Trophoblast cell (in vitro differentiated cells and primary cell): ENCODE measurements at places on chromosomes 5 and 9.

DNA sequence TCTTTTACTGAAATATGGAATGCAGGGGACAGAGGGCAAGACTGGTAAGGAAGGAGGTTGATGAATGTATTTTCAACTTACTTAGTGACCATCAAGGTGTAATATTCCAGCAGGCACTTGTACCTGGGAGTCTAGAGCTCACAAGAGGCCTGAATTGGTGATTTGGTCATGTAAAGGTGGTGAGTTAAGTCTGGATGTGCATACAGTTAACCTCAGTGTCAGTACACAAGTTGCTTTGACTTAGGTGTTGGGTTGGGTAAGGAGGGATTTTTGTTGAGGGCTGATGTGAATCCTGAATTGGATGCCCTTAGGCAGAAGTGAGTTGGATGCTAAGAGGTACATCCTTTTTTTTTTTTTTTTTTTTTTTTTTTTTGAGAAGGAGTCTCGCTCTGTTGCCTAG is 7.4 kb downstream of the SREK1 start:
- H3K36me3 ChIP-seq = no peaks in the 10 kb centered on the region
- H3K27me3 ChIP-seq = no peaks in the 10 kb centered on the region

GRCh38 chr5:168941901-168942300 is 359.0 kb downstream of the SLIT3 start:
- H3K4me3 ChIP-seq = no peak overlapping the region
- H3K4me1 ChIP-seq = no peaks in the 10 kb centered on the region
- no peak for DNase-seq
- peaks cover 4% of the 10 kb centered on the region for H3K36me3 ChIP-seq

- no peaks in the 10 kb centered on the region for H3K27me3 ChIP-seq
- H3K4me3 ChIP-seq = no peak overlapping the region
- H3K27ac ChIP-seq = no peak overlapping the region
- H3K36me3 ChIP-seq = no peaks in the 10 kb centered on the region
- H3K4me1 ChIP-seq = no peaks in the 10 kb centered on the region
Measured at GRCh38 chr5:96146675-96147074, 185.0 kb upstream of the ELL2 start.

DNA sequence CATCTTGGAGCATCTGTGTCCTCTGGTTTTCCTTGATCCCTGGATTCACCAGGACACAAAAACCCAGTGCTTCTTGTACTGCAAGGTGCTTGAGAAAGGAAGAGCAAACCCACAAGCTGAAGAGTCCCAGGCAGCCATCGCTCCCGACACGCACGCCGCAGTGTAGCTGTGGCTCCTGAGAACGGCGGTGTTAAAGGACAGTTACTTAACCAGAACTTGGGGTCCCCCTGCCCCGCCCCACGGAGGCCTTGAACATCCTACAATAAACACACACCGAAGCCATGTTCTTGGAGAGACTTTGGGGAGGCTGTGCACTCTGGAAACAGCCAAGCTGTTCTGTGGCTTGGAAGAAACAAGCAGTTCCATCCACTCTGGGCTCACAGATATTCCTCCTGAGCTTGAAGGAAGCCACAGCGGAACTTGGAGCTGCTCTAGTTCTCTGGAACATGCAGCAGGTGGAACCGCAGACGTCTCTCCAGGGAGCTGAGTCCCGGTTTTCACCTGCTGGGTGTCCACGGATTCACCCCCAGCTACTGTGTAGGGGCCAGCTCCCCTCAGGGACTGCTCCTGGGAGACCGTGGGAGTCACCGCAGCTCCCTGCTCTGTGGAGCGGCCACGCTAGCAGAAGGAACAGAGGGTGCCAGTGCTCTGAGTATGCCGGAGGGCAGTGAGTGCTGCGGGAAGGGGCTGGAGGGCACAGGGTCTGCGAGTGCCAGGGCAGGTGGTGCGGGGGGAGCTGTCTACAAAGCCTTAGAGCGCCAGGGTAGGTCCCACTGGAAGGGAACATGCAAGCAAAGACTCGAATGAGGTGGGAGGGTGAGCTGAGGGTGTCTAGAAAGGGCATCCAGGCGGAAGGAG is 107.3 kb downstream of the ADAMTS2 start:
- DNase-seq = no peak
- H3K27ac ChIP-seq = no peak overlapping the region
- H3K36me3 ChIP-seq = peaks cover 5% of the 10 kb centered on the region
- H3K27me3 ChIP-seq = no peaks in the 10 kb centered on the region

DNA sequence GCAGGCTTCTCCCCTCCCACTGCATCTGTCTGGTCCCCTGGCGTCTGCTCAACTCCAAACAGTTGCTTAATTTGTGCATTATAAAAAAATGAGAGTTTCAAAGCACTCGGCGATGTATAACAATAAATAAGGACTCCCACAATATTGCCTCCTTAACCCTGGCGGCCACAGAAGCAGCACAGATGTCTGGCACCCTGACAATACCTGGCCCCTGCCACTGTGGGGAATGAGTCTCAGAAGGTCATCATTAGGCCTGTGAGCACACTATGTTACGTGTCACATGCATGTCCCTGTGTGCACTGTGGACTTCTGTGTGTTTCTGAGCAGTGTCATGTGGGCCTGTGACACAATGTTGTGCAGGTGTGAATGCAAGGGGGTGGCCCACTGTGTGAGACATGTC is 236.5 kb downstream of the PBX3 start:
- no peak overlapping the region for H3K27ac ChIP-seq
- no peaks in the 10 kb centered on the region for H3K27me3 ChIP-seq
- DNase-seq = no peak
- no peaks in the 10 kb centered on the region for H3K36me3 ChIP-seq
- H3K4me1 ChIP-seq = no peaks in the 10 kb centered on the region

GRCh38 chr9:72415163-72415562 is 50.2 kb upstream of the ZFAND5 start:
- no peaks in the 10 kb centered on the region for H3K36me3 ChIP-seq
- DNase-seq = no peak
- H3K27ac ChIP-seq = no peak overlapping the region
- no peaks in the 10 kb centered on the region for H3K4me1 ChIP-seq
- no peak overlapping the region for H3K4me3 ChIP-seq
- H3K27me3 ChIP-seq = no peaks in the 10 kb centered on the region

DNA sequence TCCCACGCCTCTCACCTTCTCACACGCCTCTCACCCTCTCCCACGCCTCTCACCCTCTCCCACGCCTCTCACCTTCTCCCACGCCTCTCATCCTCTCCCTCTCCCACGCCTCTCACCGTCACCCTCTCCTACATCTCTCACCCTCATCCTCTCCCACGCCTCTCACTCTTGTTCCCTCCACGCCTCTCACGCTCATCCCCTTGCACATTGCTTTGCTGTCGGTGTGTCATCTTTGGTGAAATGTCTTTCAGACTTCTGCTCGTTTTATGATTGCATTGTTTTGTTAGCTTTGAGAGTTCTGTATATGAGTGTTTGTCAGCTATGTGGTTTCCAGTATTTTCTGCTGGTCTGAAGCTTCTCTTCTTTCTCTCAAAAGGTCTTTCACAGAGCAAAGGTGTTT is 102.7 kb downstream of the EHMT1 start:
- no peak overlapping the region for H3K27ac ChIP-seq
- H3K4me3 ChIP-seq = no peak overlapping the region
- peaks cover 6% of the 10 kb centered on the region for H3K4me1 ChIP-seq

DNA sequence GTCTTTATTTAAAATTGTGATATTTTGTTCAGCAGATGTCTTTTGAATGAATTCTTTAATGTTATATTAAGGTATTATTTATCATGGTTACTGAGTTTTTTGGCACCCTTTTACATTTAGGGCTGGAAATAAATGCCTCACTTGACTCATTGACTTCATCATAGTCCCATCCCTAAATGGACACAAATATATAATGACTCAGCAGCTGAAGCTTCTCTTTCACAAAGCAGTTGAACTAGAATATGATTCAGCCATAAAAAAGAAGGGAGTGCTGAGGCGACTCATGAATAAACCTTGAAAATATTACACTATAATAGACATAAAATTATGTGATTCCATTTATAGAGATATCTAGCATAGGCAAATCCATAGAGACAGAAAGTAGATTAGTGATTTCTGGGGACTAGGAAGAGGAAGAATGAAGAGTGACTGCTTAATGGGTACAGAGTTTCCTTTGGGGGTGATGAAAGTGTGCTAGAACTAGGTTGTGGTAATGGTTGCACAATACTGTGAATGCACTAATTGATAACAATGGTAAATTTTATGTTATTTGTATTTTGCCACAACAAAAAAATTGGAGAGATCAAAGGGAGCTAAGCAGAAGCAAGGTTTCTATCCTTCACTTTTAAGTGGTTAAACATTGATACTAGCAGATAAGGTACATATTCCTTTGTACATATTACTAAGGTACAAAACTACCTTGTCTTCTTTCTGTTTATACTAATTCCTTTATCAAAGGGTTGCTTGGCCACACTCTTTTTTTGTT is 449.6 kb downstream of the NTRK2 start:
- DNase-seq = no peak
- H3K27me3 ChIP-seq = no peaks in the 10 kb centered on the region
- H3K4me1 ChIP-seq = no peaks in the 10 kb centered on the region
- no peaks in the 10 kb centered on the region for H3K36me3 ChIP-seq

GRCh38 chr9:3662671-3663070 is 136.9 kb upstream of the RFX3 start:
- H3K27me3 ChIP-seq = no peaks in the 10 kb centered on the region
- H3K27ac ChIP-seq = no peak overlapping the region
- H3K4me3 ChIP-seq = no peak overlapping the region
- H3K36me3 ChIP-seq = no peaks in the 10 kb centered on the region
- no peaks in the 10 kb centered on the region for H3K4me1 ChIP-seq

DNA sequence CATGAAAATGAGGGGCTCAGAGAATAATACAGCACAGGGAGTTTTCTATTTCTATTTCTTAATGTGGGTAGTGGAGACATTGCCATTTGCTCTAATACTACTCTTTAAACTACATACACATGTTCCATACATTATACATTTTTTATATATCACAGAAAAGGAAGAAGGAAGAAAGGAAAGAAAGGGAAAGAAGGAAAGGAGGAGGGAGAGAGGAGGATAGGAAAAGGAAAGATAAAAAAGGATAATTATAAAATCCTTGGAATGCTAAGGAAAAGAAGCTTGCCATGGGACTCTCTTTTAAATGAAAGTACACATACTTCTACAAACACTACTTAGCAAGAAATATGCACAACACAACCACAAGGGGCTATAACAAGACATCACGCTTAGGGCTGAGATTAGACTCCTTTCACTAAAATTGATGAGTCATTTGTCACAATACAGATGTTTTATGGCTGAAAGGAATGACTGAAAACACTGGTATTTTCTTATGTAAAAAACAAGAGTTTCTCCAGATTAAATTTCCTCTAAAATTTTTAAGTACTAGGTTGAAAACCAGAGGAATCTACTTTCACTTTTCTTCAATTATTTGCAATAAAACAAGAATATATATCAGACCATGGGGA is 219.8 kb downstream of the ARL15 start:
- no peaks in the 10 kb centered on the region for H3K4me1 ChIP-seq
- H3K27me3 ChIP-seq = no peaks in the 10 kb centered on the region
- no peak for DNase-seq
- no peak overlapping the region for H3K27ac ChIP-seq

DNA sequence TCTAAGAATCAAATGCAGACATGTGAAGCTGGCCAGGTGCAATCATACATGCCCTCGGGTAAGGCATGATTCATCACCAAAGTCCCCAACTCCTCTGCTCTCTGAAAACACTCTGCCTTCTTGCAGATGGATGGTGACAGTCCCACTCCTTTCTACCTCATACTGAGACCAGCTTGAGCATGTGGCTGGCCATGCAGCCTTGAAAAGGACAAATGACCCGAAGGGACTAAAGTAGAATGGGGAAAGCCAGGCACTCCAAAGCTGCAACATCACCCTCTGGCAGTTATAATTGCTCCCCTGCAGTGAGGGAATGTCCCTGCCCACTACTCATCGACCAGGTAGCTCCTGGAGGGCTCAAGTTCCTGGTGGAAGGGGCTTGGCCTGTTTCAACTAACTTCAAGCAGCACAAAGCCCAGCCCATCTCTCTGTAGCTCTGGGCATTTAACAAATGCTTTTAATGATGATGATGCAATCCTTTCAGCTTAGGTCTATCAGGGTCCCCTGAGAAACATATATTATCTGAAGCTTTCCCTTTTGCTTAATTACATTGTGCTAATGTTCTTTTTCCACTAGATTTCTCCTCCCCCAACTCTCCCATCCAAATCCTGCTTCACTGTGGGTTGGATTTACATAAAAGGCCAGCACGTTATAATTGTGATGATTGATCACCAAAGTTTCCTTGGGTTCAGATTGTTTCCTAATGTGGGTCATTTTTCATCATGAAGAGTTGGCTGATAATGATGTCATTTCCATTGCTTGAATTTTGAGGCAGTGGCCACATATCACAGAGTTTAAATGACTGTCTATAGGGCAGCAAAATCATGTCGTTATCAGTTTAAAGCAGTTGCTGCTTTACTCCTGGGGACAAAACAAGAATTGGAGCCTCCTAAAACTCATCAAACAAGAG is 436.5 kb upstream of the SLC30A5 start:
- no peaks in the 10 kb centered on the region for H3K36me3 ChIP-seq
- peak overlapping the region; percentile 45 for H3K27ac ChIP-seq
- no peak overlapping the region for H3K4me3 ChIP-seq
- DNase-seq = peak; percentile 35

- no peak overlapping the region for H3K27ac ChIP-seq
- peaks cover 4% of the 10 kb centered on the region for H3K4me1 ChIP-seq
- DNase-seq = no peak
- no peak overlapping the region for H3K4me3 ChIP-seq
- no peaks in the 10 kb centered on the region for H3K36me3 ChIP-seq
- no peaks in the 10 kb centered on the region for H3K27me3 ChIP-seq
Measured at GRCh38 chr9:6781476-6781875, 23.7 kb downstream of the KDM4C start.

DNA sequence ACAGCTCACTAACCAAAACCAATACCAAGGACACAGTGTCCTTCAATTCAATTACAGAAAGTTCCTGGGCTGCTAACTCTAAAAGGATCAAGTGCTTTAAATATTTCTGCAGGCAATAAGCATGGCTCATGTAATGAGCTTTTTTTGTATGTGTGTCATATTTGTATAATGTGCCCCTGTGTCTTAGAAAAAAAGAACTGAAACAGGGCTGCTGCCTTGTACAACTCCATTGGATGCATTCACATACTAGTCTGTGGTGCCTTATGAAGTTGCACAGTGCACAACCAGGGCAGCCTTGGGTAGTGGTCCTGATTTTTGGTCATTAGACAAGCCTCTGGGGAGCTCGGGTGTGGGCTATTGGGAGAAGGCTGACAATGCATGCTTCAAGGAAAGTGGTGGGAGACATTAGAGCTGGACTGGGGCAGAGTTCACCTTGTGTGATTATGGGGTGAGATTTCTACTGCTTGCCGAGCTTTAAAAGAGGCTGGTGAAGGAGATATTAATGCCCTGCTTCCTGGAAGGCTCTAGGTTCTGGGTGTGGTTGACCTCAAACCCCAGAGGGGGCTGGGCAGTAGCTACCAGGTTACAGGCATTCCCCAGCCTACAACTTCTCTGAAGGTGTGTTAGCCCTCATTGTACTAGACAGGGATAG is 3.6 kb upstream of the CPEB4 start:
- no peak overlapping the region for H3K27ac ChIP-seq
- H3K4me3 ChIP-seq = no peak overlapping the region
- H3K27me3 ChIP-seq = no peaks in the 10 kb centered on the region
- H3K4me1 ChIP-seq = peaks cover 3% of the 10 kb centered on the region

GRCh38 chr5:82365744-82366228 is 87.6 kb upstream of the RPS23 start:
- DNase-seq = peak; percentile 16
- H3K36me3 ChIP-seq = no peaks in the 10 kb centered on the region
- no peaks in the 10 kb centered on the region for H3K4me1 ChIP-seq
- H3K4me3 ChIP-seq = no peak overlapping the region
